ENCODE measurements at places on chromosomes 13 and 19.
A peak's percentile ranks its signal among the peaks of the same experiment; 100 is the strongest.

- DNase-seq = no peak
These were observed 110.4 kb upstream of the KL start for GRCh38 chr13:32905864-32906180.

GRCh38 chr19:28726533-28727479 is 486.1 kb downstream of the UQCRFS1 start:
- DNase-seq = no peak

DNA sequence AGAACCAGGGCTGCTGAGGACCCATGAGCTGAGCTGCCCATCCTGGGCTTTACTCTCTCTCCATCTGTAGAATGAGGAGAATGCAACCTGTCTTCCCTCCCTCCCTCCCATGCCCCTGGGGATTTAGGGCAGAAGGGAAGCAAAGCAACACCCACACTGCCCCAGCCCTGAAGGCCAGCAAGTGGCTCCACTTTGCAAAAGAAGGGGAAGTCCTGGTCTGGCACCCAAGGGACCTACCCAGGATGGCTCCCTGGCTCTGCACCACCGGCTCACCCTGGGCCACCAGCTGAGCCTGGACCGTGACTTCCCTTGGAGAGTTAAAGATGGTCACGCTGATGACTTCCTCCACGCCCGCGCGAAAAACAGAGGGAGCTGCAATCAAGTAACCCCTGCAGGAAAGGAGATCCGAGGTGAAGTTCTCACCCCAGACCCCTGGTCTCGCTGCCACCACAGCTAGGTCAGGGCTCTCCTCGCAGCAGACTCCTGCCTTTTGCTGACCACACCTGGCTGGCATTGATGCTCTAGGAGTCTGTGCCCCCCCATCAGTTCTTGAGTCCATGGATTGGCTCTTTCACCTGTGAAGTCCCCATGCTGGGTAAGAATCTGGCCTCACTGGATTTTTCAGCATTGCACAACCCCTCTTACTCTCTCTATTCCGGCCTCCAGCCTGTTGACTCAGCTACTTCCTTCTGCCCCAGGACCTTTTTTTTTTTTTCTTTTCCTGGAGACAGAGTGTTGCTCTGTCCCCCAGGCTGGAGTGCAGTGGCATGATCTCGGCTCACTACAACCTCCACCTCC is 4.6 kb downstream of the CPAMD8 start:
- DNase-seq = no peak

- no peak for DNase-seq
These were observed 18.9 kb upstream of the ZNRF4 start for GRCh38 chr19:5436106-5436947.

- no peak for DNase-seq
These were observed 31.2 kb downstream of the KEAP1 start for GRCh38 chr19:10471909-10472308.

GRCh38 chr19:49186108-49186507 is 28.5 kb downstream of the TRPM4 start:
- no peak for DNase-seq

- DNase-seq = no peak
These were observed 420 bp upstream of the FSD1 start for GRCh38 chr19:4303819-4304537.

DNA sequence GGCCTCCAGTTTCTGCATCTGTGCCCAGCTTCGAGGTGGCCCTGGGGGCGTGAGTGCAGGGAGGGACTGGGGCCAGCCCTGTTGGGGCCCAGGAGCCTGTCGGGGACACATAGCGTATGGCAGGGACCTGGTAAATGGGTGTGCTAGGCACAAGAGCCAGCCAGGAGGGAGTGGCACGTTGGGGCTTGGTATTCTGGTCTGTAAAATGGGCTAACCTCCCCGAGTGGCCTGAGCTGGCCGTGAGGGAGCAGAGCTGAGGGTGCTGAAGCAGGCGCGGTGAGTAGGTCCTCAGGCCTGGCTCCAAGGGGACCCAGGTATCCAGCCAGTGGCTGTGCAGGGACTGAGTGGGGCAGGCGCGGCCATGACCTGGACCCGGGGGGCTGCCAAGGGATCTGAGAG is 4.3 kb downstream of the PTOV1 start:
- DNase-seq = no peak

GRCh38 chr13:41820581-41821237 is 140.2 kb downstream of the VWA8 start:
- DNase-seq = no peak

DNA sequence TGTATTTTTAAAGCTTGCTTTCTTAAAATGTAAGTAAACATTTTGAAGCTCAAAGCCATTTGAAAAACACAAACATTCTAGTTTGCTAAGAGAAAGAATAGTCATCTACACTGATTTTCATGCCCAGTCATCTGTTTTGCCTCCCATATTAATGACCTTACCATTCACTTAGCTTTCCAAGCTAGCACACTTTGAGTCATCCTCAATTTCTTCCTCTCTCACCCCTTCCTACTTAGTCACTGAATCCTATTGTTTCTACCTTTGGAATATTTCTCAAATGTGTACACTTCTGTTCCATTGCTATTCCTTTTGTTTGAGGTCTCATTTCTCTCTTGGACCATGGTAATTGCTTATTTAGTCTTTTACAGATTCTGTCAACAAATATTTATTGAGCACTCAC is 7.3 kb upstream of the HS6ST3 start:
- DNase-seq = no peak

- no peak for DNase-seq
These were observed 2.2 kb upstream of the DIRAS1 start for GRCh38 chr19:2723345-2723715.

DNA sequence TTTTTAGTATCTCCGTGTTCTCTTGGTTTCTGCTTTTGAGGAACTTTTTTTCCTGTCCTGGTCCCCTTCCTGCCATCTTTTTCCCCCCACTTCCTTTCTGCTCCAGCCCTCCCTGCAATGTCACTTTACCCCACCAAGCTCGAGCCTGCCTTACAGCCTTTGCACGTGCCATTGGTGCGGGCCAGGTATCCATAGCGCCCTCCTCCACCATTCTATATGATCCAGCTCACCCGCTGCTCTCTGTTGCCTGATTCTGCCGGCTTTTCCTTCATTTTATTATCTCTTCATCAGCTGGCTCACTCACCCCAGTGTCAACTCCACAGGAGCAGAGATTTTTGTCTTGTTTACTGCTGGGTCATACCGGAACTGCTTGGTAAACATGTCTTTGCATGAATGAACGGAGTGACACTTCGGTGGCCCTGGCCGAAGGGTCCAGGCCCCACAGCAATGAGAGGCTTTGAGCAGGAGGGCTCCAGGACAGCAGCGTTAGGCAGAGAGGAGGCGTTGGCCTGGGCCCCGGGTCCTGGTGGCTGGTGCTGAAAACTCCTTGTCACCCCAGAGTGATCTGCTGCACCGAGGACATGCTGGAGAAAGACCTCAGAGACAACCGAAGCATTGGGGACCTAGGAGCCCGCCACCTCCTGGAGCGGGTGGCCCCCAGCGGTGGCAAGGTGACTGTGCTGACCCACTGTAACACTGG is 1.2 kb downstream of the MRI1 start:
- DNase-seq = no peak

- no peak for DNase-seq
These were observed 49.0 kb downstream of the FREM2 start for GRCh38 chr13:38735665-38736440.

GRCh38 chr19:49925486-49925885 is 3.5 kb upstream of the ATF5 start:
- no peak for DNase-seq

GRCh38 chr19:23346696-23347095 is 48.6 kb downstream of the ZNF91 start:
- DNase-seq = no peak

- DNase-seq = no peak
These were observed 18.9 kb downstream of the ZNF536 start for GRCh38 chr19:30391052-30391451.

- DNase-seq = no peak
These were observed 176.7 kb upstream of the RNF113B start for GRCh38 chr13:98353750-98354149.

- no peak for DNase-seq
These were observed 7.9 kb upstream of the STK24 start for GRCh38 chr13:98584668-98585397.

- DNase-seq = no peak
These were observed 40.3 kb downstream of the ERICH6B start for GRCh38 chr13:45575146-45575829.

GRCh38 chr19:35154525-35155406 is at the start of gene FXYD5:
TSS of gene FXYD5 (plus strand) at chr19:35154735. CDS start at chr19:35155551, 816 bp downstream.
- peak; percentile 60 for DNase-seq

DNA sequence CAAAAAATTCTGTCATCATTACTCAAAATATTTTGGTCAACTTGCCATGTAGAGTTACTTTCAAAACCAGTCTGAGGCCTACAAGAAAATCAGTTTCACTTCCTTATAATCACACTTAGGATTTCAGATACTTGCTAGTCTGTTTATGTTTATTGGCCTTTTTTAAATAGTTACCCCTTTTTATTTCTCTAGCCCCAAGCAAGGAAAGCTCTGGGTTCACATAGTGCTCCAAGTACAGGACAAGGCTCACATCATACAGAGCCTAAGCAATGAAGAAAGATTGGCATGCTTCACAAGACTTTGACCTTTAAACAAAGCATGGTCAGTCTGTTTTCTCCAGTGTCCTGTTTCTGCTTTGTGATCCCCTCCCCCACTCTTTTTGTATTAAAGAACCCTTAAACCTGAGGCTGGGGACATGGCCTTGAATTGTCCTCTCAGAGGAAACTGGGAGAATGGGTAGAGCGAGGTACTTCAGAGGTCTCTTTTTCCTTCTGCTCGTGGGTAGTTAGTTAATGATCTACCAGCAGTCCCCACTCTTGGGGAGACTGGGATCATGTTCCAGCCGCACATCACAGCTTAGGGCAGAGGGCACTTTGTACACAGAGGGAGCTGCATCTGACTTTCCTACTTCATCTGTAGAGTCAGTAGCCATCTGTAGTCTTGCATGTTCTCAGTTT is 30.7 kb downstream of the CEACAM1 start:
- no peak for DNase-seq

DNA sequence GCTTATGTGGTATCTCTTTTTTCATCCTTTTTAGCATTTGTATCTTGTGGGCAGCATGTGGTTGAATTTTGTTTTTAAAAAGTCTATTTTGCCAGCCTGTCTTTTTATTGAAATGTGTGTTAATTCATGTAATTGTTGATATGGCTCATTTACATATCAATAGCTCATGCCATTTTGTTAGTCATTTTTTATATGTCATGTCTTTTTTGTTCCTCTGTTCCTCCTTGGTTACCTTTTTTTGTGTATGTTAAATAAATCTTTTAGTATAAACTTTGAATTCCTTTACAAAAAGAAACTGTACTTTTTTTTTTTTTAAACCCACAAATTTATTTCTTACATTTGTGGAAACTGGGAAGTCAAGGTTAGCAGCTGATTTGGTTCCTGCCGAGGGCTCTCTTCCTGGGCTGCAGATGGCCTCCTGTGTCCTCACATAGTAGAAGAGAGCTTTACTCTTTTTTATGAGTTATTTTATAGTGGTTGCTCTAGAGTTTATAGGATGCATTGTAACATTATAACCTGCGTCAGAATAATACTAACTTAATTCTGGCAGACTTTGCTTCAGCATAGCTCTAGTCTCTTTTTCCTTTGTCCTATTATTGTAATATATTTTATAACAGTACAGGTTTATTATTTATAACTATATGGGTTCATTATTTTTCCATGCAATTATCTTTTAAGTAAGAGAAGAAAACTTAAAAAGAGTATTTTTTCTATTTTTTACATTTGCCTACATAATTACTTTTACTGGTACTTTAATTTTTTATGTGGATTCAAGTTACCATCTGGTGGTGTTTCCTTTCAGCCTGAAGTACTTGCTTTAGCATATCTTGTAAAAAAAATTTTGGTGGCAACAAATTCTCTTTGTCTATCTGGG is 86.3 kb downstream of the URI1 start:
- no peak for DNase-seq

DNA sequence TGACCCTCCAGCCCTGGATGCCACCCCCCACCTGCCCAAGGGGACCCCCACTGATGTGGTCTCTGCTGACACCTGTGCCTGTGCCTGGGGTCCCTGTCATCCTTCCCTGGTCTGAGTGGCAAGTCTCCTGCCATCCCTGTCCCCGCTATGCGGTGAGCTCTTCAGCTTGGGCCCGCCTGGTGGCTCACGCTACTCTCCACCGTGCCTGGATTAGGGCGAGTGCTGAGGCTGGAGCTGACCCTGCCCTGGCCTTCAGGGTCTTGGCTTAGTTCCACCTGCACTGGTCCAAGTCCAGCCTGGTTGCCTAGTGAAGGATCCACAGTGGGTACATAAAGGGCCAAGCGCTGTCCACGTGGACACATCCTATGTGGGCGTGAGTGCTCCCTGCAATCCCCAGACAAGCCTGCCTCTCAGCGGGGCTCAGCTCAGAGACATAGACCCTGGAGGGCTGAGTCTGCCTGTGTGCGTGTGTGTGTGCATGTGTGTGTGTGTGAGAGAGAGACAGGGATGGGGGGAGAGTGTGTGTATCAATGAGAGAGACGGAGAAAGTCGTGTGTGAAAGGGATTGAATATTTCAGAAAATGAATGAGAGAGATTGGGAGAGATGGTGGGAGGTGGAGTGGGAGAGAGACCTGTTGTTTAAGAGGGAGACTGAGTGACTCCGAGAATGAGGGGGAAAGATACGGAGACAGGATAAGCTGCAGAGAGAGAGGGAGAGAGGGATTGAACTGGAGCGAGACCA is 22.1 kb downstream of the WTIP start:
- no peak for DNase-seq

DNA sequence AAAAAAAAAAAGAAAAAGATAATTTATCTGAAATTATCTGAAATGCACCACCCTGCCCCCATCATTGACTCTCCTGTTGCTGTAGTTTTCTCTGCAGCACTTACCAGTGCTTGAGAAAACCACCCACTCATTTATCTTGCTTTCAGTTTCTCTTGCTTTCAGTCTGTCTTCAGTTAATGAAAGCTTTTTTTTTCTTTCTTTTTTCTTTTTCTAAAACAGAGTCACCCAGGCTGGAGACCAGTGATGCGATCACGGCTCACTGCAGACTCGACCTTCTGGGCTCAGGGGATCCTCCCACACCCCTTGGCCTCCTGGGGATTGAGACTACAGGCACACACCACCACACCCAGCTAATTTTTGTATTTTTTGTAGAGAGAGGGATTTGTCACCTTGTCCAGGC is 4.3 kb upstream of the ACP5 start:
- peak; percentile 24 for DNase-seq

GRCh38 chr19:4576016-4576933 is 16.8 kb upstream of the SEMA6B start:
- peak; percentile 54 for DNase-seq

DNA sequence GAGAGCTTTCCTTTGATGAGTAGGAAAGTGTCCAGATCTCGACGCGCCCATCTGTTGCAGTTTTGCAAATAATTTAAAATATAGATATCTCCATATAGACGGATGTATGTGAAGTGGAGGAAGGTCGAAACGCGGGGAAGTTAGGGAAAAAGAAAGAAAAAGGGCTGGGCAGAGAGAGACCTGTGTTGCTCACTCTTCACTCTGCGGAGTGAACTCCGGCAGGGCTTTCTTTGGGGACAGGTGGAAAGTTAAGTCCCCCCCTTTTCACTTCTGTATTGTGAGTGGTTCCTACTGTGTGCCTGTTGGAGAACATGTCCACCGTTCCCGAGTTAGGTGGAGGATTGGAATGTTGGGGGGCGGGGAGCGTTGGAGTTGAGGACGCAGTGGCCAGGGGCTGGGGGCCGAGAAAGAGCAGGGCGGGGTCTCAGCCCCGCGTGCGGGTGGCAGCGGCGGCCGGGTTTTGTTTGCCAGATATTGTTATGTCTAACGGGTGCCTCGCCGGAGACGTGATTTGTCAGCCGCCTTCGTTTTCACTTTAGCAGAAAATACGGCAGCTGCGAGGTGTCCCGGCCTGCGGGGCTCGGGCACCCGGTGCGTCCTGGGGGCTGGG is 145.1 kb upstream of the ZNF536 start:
- DNase-seq = no peak

- DNase-seq = no peak
These were observed 939.0 kb upstream of the SLITRK1 start for GRCh38 chr13:84821261-84821660.

- DNase-seq = no peak
These were observed 1793.2 kb upstream of the PCDH20 start for GRCh38 chr13:63208826-63209225.
